IMR-90 (cell line): ENCODE measurements at places on chromosomes 16 and 17. TPM values are rescaled to one million over a fixed set of nuclear protein-coding genes. Genes with fewer than 3 reads are reported as not detected.
A peak's percentile ranks its signal among the peaks of the same experiment; 100 is the strongest.

Gene KRTAP2-2
- total RNA-seq, result not detected in 2 replicates

Gene WNT9B
- total RNA-seq, result not detected in 2 replicates

Gene DRC7
- total RNA-seq, result not detected in 2 replicates

DNA sequence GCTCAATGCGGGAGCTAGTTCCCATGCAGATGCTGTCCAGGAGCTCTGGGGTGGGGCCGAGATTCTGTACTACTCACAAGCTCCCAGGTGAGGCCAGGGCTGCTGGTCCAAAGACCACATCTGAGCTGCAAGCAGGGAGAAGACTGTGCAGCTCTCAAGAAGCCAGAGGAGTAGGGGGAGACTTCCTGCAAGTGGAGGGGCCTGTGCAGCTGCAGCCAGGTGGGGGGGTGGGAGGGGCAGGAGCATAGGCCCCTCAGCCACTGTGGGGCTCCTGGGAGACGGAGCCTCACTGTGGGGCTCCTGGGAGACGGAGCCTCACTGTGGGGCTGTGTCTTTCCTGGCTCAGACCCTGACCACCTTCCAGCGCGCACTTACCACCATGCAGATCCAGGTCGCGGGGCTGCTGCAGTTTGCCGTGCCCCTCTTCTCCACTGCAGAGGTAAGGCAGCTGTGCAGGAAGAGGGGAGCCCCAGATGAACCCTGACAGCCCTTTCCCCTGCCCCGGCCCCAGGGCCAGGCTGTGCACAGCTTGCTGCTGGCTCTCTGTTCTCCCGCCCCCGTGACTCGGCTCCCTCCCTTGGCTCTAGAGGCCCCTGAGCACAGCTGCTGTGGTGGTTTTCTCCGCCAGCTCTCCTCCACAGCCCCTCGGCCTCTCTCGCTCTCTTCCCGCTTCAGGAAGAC is 24.3 kb upstream of the DNAI2 start:
- no peak overlapping the region for H3K27ac ChIP-seq
- no peaks in the 10 kb centered on the region for H3K27me3 ChIP-seq
- no peak overlapping the region for H3K4me3 ChIP-seq
- no peak for DNase-seq

DNA sequence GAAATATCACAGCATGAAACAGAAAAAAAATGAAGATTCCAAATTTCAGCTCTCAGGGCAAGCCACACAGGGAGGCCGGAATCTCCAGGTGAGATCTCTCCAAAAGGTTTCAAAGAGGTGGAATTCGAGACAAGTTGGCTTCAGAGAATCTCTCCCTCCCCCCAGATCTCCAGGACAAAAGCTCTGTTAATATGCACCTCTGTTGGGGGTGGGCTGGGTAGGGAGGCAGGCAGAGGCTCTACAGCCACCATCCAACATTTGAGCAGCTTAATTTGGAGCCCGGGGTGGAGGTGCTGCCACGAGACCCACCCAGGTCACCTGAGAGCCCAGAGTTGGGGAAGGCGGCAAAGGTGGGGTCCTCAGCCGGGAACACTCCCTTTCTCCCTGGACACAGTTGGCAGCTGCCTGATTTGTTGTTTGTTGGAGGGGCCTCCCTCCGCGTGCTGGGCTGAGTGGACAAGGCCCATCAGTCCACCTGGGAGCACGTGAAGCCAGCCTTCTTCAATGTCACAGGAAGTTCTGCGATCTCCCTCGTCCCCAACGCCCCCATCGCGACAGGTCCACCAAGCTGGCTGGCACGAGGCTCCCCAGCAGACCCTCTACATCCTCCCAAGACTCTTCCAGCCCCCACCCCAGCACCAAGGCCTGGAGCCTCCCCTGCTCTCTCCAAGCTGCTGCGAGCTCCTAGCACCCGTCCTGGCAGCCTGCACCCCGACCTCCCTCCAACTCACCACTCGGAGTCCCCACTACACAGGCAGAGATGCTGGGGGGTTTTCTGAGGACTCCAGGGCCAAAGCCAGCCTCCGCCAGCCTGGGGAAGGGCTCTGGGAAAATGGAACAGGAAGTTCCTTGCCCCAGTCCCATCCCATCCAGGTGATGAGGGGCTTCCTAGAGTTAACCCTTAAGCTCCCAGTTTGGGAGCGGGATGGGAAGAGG is at the start of gene ZSCAN10:
ZSCAN10 (minus strand) TSS at position 836 of the 936 bp plus-strand sequence. CDS start 6,357 bp downstream, outside the sequence.
- H3K27me3 ChIP-seq, result peaks cover 27% of the 10 kb centered on the region
- DNase-seq, result no peak
- no peaks in the 10 kb centered on the region for H3K36me3 ChIP-seq
- no peak within 1 kb of the TSS for H3K27ac ChIP-seq
- peak within 1 kb of the TSS; percentile 31; the same call in 1 of the 2 replicates for H3K4me3 ChIP-seq

DNA sequence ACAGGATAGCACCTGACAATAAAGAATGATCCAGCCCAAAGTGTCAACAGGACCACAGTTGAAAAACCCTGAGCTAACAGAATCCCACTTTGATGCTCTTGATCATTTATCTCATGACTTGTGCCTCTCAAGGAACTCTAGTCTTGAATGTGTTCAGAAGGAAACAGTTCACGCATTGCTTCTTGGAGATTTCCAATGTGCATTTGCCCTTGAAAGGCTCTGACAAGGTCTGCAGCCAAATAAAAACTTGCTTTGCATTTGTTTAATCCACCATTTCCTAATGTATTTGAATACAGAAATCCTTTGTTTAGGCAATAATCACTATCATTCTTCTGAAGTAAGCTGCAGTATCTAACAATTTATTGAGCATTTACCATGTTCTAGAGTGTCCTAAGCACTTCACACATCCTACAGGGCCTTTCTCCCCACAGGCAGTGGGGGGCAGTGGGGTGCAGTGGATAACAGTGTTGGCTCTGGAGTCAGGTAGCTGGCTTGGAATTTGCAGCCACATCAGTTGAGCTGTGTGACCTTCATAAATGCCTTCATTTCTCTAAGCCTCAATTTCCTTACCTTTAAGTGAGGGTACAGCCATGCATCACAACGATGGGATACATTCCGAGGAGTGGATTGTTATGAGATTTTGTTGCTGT is 239.7 kb downstream of the XYLT1 start:
- no peaks in the 10 kb centered on the region for H3K4me1 ChIP-seq
- H3K36me3 ChIP-seq, result no peaks in the 10 kb centered on the region
- no peaks in the 10 kb centered on the region for H3K27me3 ChIP-seq
- no peak for DNase-seq

GRCh38 chr16:30637944-30638343 is 12.8 kb upstream of the PRR14 start:
- peaks cover 1% of the 10 kb centered on the region; the same call in 1 of the 2 replicates for H3K27me3 ChIP-seq
- peak; percentile 51 for DNase-seq
- no peaks in the 10 kb centered on the region for H3K36me3 ChIP-seq
- H3K27ac ChIP-seq, result no peak overlapping the region
- no peak overlapping the region for H3K4me3 ChIP-seq
